ENCODE measurements at places on chromosomes 12 and 14.

DNA sequence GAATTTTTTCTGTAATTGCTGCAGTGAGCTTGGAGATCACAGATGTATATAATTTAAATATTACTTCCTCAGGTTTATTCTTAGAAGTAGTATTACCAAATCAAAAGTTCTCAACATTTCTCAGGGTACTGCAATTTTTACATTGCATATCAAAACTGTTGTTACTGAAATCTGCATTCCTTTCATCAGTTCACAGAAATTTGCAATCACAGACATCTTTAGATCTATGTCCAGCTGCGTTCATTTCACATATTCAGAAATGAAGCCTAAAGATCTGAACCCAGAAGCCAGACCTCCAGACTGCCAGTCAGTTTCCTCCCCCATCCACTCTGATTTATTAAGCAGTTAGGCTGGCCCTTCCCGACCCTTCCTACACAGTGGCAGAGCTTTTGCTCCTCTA is 18.2 kb upstream of the IFT81 start:
- no peak for DNase-seq

- DNase-seq, result no peak
Observed at GRCh38 chr14:68552602-68553001, 240.3 kb downstream of the ZFP36L1 start.

DNA sequence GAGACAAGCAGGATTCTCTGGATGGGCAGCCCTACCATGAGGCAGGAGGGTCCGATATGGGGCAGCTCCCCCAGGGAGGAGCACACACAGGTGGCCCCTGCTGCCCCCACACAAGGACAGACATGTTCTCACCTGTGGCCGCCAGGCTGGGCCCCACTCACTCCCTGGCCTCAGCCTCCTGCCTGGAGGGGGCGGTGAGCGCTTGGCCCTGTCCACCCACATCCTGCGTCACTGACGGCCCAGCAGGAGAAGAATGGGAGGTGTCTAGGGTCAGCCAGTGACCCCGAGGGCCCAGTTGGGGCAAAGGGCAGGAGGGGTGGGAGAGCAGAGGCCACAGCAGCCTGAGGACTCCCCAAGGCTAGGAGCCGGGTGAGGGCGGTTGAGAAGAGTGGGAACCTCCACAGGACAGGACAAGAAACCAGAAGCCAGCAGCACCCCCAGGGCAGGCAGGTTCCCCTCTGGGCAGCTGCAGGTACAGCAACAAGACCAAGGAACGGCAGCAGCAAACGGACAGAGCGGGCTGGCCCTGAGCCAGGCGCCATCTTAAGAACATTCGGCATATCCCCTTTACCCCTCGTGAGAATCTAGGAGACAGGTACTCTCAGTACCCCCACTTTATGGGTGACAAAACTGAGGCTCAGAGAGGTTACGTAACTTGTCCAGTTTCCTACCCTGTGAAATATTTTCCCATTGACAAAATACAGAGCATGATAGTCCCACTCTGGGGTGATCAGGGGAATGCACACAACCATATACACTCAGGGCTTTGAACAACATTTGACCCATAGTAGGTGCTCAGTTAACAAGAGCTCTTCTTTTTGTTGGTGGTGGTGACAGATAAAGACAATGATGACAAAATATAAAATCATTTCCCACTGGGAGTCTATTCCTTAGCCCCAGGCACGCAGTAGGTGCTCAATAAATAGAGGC is 74.3 kb downstream of the NCOR2 start:
- no peak for DNase-seq

GRCh38 chr14:88323086-88323522 is at the start of gene KCNK10:
KCNK10 (minus strand) TSS chr14:88323269; CDS start chr14:88322798, 471 bp downstream.
- DNase-seq, result no peak

DNA sequence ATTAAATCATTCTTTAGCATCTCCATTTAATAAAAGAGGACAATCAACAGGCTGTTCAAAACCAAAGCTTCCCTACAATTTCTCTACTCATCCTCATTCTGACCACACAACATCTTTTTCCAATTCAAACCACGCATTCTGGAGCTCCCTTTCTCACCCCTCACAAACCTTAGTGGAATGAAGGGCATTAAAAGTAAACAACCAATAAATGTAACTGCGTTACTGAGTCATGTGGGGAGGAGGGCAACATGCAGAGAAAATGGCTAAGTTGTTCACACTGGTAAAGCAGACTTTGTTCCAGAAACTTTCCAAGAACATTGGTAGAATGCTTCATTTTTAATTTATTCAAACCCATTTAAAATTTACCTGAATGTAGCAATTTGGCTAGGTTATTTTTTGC is 19.6 kb downstream of the SOX5 start:
- no peak for DNase-seq

- peak; percentile 31 for DNase-seq
Observed at GRCh38 chr14:50060871-50061663, 55.3 kb downstream of the VCPKMT start.

- no peak for DNase-seq
Observed at GRCh38 chr12:1918884-1919236, 408 bp upstream of the CACNA2D4 start.

DNA sequence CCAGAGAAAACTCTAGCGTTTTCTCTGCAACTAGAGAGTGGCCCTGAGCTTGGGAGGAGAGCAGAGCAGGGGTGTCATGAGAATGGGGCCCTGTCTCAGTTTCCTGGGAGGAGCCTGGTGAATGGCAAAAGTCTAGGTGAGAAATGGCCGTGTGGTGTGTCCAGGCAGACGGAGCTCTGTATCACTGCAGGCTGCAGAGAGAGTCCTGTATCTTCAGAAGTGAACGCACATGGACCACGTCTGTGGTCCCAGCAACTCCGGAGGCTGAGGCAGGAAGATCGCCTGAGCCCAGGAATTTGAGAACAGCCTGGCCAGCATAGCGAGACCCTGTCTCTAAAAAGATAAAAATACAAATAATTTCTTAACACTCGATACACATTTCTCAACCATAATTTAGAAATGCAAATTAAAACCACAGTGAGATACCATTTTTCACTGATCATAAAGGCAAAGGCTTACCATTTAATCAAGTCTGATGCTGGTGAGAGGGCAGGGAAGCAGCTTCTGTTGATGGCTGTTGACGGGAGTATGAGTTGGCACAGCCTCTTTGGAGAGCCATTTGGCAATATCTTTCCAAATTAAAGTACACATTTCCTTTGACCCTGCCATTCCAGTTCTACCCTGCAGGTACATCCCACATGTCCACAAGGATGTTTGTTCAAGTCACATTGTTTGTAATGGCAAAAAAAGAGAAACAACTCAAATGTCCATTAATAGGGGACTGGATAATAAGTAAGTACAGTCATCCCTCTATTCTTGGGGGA is 51.0 kb downstream of the NFKBIA start:
- no peak for DNase-seq

DNA sequence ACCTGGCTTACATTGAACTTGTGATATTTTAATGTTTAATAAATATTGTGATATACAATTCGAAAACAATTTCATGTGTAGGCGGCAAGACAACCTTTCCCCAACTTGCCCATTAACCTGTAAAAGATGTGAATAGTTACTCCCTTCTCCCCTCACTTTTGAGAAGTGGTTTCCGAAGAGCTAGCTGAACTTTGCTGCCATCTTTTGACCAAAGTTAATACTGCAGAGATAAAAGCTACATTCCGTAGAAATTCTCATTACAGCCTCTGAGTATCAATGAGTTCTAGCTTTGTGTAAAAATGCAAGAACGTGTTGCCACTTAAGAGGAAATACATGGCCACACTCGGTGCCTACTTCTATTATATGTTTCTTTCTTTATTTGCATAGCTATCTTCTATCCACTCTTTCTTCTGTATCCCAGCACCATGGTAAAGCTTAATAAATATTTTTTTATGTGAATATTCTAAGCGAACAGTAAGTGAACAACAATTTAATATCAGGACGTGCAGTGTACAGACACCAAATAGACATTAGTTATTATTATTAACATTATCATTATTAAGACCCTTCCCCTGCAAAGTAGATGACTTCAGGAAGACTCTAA is 105.1 kb upstream of the TMEM260 start:
- DNase-seq, result no peak

DNA sequence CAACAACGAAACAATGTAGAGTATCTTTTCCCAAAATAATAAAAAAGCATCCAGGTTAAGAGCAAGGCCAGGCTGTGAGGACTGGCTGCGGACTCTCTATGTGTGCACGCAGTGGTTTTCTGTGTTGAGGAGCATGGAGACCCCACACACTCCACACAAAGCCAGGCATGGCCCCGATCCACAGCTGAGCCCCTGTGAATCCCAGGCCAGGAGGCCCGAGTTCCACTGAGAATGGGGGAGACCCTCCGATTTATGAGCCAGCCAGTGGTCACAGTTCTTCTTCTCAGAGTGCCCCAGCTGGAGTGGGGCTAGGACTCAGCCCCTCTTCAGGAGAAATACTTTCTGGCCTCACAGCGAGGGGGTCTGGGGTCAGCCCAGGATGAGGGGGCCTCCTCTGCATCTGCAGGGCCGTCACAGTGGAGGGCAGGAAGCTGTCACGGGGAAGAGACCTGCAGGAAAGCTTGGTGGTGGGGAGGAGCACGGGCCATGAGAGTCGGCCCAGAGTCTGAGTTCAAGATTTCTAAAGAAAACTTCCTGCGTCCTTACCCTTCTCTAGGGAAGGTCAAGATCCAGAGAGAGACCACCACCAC is 20.1 kb downstream of the NCKAP5L start:
- no peak for DNase-seq

DNA sequence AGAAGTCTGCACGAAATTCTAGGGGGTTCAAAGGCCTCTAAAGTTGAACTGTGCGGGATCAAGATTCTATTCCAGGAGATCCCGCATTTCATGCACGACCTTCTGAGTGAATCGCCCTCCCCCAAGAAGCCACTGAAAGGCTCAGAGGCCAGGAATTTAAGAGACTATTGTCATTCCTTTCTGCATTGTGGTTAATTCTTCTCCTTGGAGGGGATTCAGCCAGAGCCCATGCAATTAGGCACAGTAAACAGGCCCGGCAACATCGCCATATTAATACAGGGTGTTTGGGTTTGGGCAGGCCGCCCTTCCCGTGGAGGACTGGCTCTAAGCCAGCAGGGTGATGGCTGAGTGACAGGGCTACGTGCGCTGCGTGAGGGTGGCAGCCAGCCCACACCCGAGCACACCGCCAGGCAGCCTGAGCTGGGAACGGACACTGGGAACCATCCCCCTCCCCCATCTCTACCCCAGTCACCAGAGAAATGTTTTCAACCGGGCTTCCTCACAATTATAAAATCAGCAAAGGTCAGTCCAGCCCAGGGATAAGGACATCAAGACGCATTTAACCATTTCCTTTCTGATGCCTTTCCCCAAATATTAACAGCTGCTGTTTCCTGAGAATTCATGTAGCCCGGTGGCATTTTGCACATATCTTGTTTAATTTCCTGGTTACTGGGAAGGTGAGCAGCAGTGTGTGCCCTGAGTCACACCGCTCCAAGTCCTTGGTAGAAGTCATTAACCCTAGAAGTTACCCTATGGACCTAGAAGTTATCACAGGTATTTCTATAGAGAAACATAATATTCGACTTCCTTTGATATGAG is 12.5 kb downstream of the EGLN3 start:
- DNase-seq, result no peak

GRCh38 chr12:4734625-4735340 is 14.6 kb downstream of the GALNT8 start:
- DNase-seq, result no peak

GRCh38 chr12:58302487-58303011 is 361.2 kb downstream of the ATP23 start:
- DNase-seq, result no peak

DNA sequence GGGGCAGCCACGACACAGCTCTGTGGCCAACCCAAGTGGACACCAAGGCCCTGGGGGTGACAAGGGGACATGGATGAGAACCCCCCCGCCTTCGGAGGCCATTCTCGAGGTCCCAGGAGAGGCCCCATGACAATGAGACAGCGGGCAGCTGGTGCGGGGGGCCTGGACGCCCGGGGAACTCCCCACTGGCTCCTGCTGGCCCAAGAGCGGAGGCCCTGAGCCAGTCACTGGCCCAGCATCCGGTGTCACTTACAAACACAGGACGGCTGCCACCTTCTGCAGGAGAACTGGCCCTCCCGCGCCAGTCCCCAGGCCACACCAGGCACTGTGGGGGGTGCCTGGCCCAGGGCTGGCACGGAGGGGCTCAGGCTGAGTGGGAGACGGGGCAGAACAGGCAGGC is 51.4 kb downstream of the NCOR2 start:
- DNase-seq, result no peak

- DNase-seq, result no peak
Observed at GRCh38 chr14:100321473-100322137, 1.5 kb upstream of the SLC25A47 start.

GRCh38 chr14:83757916-83758315 is 1772.0 kb upstream of the FLRT2 start:
- no peak for DNase-seq

DNA sequence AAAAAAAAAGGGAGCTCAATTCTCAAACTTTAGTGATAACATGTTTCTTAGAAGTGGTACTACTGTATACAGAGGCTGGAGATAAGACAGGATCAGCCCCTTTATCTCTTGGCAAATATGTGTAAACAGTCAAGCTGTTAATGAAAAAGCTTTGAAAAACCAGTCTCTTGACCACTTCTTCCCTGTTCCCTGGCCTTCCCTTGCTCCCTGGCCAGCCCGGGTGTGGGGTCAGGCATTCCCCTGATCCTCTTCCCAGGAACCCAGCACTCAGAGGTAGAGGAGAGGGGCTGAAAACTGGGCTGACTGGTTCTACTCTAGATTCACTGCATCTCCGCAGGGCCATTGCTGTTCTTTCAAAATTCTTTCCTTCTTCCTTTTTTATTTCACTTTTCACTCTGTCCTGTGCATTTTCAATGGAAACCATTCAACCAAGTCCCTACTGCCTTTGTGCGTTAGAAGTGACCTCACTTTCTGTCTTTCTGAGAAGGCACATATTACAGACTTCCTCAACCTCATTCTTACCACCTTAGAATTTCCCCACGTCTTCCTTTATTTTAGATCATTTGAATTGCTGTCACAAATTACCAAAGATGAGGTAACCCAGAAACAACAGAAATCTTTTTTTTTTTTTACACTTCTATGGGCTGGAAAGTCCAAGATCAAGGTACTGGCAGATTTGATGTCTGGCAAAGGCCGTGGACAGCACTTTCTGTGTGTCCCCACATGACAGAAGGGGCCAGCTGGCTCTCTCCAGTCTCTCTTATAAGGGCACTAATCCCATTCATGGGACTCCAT is 5.7 kb downstream of the GNG2 start:
- no peak for DNase-seq

DNA sequence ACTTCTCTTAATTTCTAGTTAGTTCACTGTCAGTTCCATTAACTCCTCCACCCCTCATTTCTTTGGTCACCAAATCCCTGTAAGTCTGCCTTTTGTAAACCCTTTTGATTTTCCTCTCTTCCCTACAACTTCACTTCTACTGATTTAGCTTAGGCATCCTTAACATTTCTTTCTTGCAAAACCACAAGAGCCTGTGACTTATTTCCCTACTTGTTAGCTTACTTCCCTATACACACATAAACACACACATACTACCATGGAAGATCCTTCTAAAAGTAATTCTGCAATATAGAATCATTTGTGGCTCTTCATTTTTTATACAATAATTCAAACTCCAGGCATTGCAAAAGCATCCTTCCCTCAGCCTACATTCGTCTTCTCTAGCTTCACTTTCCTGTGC is 494.3 kb upstream of the USP15 start:
- DNase-seq, result no peak

GRCh38 chr14:55117803-55118441 is 11.1 kb upstream of the LGALS3 start:
- DNase-seq, result no peak

GRCh38 chr14:81006266-81006665 is 50.8 kb downstream of the TSHR start:
- DNase-seq, result no peak

GRCh38 chr14:58825606-58826005 is 187.8 kb downstream of the DACT1 start:
- DNase-seq, result no peak
